Psoas muscle (tissue), 8 donors: ENCODE measurements at places on chromosomes 1 and 21.

- DNase-seq = no peak
Measured at GRCh38 chr1:180791806-180792205, 120.9 kb upstream of the KIAA1614 start.

DNA sequence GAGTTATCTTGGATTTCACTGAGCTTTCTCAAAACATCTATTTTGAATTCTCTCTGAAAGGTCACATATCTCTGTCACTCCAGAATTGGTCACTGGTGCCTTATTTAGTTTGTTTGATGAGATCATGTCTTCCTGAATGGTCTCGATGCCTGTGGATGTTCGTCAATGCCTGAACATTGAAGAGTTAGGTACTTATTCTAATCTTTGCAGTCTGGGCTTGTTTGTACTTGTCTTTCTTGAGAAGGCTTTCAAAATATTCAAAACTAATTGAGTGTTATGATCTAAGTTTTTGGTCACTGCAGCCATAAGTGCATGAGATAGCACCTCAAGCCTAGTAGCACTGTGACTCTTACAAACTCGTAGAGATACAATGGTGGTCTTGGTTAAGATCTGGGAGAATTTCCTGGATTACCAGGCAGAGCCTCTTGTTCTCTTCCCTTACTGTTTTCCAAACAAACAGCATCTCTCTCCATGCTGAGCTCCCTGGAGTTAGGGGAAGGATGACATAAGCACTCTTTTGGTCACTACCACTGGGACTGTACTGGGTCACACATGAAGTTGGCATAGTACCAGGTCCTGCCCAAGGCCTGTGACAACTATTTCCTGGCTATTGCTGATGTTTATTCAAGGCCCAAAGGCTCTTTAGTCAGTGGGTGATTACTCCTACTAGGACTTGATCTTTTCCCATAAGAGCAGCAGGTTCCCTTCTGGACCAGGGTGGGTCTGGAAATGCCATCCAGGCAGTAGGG is 25.6 kb downstream of the SLC22A15 start:
- DNase-seq = no peak

- DNase-seq = peak; percentile 59
Measured at GRCh38 chr1:233025157-233025556, 74.7 kb downstream of the NTPCR start.

DNA sequence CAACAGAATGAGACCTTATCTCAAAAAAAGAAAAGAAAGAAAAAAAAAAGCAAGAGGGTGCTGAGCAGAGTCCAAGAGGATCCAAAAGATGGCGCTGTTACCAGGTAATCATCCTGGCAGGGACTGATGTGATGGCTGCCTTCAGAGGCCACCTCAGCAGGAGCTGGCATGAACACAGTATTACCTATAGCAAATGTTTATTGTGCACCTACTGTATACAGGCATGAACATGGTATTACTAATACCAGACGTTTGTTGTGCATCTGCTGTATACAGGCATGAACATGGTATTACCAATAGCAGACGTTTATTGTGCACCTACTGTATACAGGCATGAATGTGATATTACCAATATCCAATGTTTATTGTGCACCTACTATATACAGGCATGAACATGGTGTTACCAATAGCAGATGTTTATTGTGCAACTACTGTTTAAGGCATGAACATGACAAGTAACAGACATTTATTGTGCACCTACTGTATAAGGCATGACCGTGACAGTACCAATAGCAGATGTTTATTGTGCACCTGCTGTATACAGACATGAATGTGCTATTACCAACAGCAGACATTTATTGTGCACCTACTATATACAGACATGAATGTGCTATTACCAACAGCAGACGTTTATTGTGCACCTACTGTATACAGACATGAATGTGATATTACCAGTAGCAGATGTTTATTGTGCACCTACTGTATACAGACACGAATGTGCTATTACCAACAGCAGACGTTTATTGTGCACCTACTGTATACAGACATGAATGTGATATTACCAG is 115.1 kb upstream of the TMEM51 start:
- no peak for DNase-seq

- no peak for DNase-seq
Measured at GRCh38 chr21:39373634-39374033, 24.7 kb upstream of the HMGN1 start.

DNA sequence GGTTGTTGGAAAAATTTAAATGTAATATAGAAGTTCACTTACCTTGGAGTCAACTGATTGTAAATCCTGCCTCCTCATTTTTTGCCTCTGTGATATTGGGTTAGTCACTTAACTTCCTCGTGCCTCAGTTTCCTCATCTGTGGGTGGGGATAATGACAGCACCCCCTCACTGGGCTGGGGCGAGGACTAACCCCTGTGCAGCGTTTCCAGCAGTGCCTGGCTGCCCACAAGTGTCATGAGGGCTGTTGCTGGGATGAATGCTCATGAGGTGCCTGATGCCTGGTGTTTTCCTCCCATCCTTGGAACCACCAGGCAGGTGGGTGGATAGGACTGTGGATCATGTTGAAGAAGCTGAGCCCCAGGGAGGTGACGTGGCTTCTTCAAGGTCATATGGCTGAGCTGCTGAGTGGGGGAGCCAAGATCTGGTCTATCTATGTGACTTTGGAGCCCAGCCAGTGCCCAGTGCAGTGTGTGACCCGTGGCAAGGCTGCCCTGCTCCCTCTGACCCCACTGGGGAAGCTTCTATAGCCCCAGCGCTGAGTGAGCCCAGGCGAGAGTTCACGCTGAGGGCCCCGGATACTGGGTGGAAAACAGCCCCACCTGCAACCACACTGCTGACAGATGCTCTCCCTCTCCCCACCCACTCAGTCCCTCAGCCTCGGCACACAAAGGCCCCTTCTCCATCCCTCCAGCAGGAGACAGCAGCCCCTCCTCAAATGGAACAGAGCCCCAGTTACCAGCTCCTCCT is 446.0 kb downstream of the PTPRU start:
- no peak for DNase-seq

DNA sequence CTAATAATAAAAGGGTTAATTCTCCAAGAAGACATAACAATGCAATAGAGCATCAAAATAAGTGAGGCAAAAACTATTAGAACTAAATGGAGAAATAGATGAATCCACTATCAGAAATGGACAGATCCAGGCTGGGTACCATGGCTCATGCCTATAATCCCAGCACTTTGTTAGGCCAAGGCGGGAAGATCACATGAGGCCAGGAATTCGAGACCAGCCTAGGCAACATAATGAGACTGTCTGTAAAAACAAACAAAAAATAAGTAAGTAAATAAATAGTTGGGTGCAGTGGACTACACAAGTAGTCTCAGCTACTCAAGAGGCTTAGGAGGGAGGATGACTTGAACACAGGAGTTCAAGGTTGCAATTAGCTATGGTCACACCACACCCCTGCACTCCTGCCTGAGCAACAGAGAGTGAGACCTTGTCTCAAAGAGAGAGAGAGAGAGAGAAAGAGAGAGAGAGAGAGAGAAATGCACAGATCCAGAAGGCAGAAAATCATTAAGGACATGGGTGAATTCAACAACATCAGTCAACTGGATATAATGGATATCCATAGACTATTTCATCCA is 12.3 kb downstream of the FRRS1 start:
- DNase-seq = no peak

DNA sequence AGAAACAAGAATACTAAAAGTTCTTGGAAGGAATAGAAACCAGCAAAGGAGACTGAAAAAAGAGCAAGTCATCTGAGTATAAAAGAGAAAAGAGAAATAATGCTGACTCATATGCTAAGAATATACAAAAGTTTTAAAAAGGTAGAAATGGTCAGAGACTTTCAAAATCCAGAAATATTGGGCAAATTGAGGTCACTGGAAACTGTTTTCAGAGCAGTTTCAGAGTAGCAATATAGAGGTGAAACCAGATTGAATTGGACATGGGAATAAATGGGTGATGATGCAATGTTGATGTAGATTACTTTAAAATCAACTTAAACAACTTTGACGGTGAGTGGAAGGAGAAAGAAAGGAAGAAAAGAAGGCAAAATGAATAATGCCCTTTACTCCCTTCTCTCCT is 1.8 kb upstream of the RPS6KC1 start:
- DNase-seq = no peak

GRCh38 chr1:216331211-216331610 is 92.0 kb downstream of the USH2A start:
- no peak for DNase-seq

DNA sequence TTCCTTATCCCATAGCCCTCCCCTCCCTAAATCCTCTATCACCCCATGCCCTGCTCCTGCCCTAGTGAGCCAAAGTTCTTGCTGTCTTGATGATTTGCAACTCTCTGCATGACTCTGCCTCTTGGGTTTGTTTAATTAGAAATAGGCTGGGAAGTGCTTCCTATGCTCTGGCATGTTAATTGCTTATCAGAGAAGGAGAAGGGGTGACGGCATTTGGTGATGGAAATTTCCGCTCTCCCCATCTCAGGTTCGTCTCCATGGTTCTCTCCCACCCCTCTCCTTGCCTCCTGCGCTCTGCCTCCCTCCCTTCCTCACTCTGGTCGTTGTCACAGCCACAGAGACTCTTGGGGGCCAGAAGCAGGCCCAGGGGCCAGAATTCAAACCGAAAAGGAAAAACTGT is 68.9 kb downstream of the LRRN2 start:
- no peak for DNase-seq

GRCh38 chr1:9239622-9240401 is 5.2 kb downstream of the H6PD start:
- DNase-seq = peak; percentile 72

DNA sequence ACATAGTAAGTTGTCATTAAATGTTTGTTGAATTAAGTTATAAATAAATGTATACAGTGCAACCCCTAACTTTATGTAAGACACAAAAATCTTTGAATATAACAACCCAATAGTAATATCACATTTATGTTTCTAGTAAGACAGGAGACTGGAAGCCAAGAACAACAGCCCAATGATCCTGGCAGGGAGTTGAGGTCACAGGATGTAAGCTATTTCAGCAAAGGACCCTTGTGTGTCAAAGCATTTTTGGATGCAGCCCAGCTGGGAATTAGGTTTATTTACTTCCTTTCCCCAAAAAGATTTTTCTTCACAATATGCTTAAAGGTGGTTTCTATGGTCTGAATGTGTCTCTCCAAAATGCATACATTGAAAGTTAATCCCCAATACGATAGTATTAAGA is 34.0 kb upstream of the ABCA4 start:
- DNase-seq = no peak
